Activated naive CD4-positive, alpha-beta T cell treated with anti-CD3 and anti-CD28 coated beads for 36 hours (primary cell): ENCODE measurements at places on chromosomes 4 and X. TPM values are rescaled to one million over a fixed set of nuclear protein-coding genes. Genes with fewer than 3 reads are reported as not detected.
A peak's percentile ranks its signal among the peaks of the same experiment; 100 is the strongest.

- H3K4me1 ChIP-seq: no peaks in the 10 kb centered on the region
- H3K36me3 ChIP-seq: no peaks in the 10 kb centered on the region
Observed at GRCh38 chr4:147207911-147208310, 262.2 kb upstream of the TTC29 start.

DNA sequence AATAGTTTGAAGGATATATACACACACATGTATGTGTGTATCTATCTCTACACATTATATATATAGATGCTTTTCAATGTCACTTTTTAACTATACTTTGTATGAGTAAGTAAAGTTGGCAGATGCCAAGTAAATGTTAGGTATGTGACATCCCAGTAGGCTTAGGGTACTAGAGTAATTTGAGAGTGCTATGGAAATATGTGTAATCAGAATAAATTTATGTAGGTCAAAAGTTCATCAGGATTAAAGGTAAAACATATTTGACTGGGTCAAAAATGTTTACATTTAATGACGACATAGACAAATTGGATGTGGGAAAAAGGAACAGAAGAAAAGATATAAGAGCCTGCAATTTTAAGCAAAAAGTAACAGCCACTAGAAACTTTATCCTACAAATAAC, 588.8 kb downstream of the ANKRD50 start:
- no peaks in the 10 kb centered on the region for H3K36me3 ChIP-seq
- H3K27me3 ChIP-seq: no peaks in the 10 kb centered on the region
- H3K4me3 ChIP-seq: no peak overlapping the region
- no peak for DNase-seq
- H3K27ac ChIP-seq: no peak overlapping the region

GRCh38 chr4:38663090-38663800, 754 bp upstream of the KLF3 start:
- H3K4me3 ChIP-seq: peak overlapping the region; percentile 77
- DNase-seq: peak; percentile 51
- H3K36me3 ChIP-seq: peaks cover 10% of the 10 kb centered on the region

DNA sequence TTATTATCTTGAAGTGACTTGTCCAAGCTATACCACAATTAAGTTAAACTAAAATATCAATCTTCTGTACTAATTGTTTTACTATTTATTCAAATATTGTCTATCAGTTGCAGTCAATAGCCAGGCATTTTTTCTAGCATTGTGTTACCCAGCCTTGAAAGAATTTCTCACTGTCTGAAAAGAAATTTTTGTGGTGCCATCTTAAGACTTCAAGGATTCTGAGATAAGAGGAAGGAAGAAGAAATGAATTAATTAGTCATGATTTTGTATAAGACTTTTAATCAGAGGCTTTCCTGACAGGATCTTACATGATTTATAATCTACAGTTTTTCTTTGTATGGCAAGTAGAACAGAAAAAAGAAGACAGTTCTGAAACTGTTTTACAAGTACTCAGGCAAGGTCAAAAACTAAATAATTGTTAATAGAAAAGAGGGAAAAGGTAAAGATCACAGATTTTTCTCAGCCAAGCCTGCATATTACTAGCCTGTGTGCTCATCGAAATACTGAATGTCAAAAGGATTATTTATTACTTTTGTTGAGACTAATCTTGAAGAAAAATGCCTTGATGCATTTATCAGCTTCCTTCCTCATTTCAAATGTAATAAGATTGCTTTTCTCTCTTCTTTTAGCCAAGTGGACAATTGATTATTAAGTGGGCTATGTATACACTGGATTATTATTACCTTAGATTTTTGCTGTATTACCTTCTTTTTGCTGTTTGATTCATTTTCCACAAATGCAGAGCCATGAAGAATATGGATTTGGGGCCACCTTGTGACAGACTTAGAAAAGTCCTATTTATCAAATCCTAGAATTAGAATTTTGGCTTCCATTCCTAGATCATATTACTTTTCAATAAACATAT, 53.8 kb downstream of the CXCL1 start:
- H3K4me3 ChIP-seq: no peak overlapping the region
- no peaks in the 10 kb centered on the region for H3K4me1 ChIP-seq
- peaks cover 3% of the 10 kb centered on the region for H3K27me3 ChIP-seq
- H3K36me3 ChIP-seq: no peaks in the 10 kb centered on the region
- no peak for DNase-seq

DNA sequence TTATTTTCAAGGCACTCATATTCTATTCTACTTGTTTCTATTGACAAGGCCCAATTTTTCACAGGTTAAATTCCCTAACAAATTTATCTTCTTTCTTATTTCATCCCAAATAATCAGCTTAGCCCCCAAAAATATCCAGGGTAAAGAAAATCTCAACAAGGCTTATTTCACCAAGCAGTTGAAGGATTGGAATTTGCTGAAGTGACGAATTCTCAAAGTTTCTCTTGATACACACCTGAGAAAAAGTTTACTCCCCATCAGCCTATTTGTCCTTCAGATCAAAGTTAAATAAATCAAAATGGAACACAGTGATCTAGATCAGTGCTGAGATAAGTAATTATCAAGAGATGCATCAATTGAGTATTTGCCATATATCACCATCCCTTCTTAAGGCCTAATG, 106.9 kb downstream of the ATRX start:
- H3K27ac ChIP-seq: no peak overlapping the region

- DNase-seq: no peak
Observed at GRCh38 chrX:136849395-136849794, 31.1 kb downstream of the RBMX start.

GRCh38 chr4:25110527-25111329, 49.5 kb downstream of the SEPSECS start:
- no peaks in the 10 kb centered on the region for H3K27me3 ChIP-seq
- no peaks in the 10 kb centered on the region for H3K36me3 ChIP-seq
- DNase-seq: no peak
- H3K4me1 ChIP-seq: no peaks in the 10 kb centered on the region

DNA sequence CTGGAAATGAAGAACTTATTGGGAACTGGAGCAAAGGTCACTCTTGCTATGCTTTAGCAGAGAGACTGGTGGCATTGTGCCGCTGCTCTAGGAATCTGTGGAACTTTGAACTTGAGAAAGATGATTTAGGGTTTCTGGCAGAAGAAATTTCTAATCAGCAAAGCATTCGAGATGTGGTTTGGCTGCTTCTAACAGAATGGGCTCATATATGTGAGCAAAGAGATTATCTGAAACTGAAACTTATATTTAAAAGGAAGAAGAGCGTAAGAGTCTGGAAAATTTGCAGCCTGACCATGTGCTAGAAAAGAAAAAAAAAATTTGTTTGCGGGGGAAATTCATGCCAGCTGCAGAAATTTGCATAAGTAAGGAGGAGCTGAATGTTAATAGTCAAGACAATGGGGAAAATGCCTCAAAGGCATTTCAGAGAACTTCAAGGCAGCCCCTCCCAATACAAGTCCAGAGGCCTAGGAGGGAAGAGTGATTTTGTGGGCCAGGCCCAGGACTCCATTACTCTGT, 35.9 kb upstream of the PAPSS1 start:
- no peak overlapping the region for H3K4me3 ChIP-seq
- no peak overlapping the region for H3K27ac ChIP-seq
- H3K4me1 ChIP-seq: peaks cover 6% of the 10 kb centered on the region
- H3K36me3 ChIP-seq: no peaks in the 10 kb centered on the region
- peaks cover 8% of the 10 kb centered on the region for H3K27me3 ChIP-seq

The CCNB3 gene
- 0.79 TPM for total RNA-seq

The HAND2 gene
- not detected for total RNA-seq

GRCh38 chrX:74890676-74891430, 34.4 kb downstream of the NEXMIF start:
- H3K4me1 ChIP-seq: peaks cover 11% of the 10 kb centered on the region
- no peak overlapping the region for H3K4me3 ChIP-seq
- H3K27ac ChIP-seq: no peak overlapping the region
- DNase-seq: peak; percentile 10
- no peaks in the 10 kb centered on the region for H3K36me3 ChIP-seq

DNA sequence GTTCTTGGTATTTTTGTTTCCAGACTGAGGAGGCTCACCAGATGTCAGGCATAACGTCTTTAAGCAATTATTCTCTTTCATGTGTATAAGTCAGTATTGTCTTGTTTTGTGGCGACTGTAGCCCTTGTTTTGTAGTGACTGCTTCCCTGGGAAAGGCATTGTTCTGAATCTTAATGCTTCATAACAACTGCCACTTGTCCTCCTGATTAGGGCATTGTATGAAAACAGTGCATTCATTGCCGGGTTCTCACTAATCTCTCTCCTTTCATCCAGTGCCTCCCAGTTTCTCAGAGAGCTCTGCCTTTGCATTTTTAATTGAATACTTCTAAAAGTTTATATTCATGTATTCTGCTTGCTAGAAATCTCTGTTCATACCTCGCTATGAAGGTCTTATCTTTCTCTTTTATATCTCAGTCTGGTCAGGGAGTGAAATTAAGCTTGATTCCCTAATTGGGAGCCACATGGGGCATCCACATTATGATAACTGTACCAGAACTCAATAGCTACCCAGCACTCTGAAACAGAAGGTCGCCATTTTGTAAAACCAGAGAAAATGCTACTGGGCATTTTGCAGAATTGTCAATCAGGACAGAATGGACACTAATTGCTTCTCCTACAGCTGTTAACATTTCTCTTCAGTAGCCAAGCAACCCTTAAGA, 149.8 kb downstream of the GBA3 start:
- DNase-seq: no peak
- no peaks in the 10 kb centered on the region for H3K36me3 ChIP-seq
- H3K4me1 ChIP-seq: no peaks in the 10 kb centered on the region
- H3K4me3 ChIP-seq: no peak overlapping the region
- peaks cover 2% of the 10 kb centered on the region for H3K27me3 ChIP-seq
- no peak overlapping the region for H3K27ac ChIP-seq

DNA sequence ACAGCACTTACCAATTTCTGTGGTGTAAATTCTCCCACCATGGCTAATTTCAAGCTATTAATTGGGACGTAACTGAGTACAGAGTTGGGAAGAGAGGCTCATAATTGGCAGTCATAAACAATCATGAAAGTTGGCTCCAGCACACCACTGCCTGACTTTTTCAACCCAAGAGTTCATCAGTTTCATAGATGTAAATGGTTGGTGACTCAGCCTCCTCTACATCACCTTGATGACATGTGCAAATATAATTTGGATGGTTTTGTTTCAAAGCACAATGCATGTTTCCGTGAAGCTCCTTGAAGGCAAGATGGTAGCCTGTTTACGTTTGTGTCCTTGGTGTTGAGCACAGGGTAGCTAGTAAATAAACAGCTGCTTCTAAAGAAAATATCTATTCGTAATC, 235.1 kb downstream of the LDB2 start:
- peaks cover 3% of the 10 kb centered on the region for H3K27me3 ChIP-seq
- DNase-seq: no peak
- no peaks in the 10 kb centered on the region for H3K4me1 ChIP-seq
- no peaks in the 10 kb centered on the region for H3K36me3 ChIP-seq
- no peak overlapping the region for H3K27ac ChIP-seq

DNA sequence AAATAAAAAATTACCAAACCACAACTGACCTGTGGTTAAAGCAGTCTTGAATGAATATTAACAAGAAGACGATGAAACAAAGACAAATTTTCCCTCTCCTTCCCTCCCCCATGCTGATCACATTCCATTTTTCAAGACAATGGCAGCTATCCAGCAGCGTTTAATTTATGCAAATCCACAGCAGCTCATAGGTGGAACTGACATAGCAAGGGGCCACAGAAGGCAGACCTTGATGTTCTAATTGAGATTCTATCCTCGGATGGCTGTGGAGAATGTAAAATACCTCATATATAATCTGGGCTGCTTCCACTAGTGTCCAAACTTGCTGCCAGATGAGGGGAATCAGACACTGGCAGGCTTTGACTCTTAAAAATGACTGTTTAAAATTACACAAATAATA, 211.5 kb downstream of the CHRDL1 start:
- no peak overlapping the region for H3K27ac ChIP-seq
- no peaks in the 10 kb centered on the region for H3K36me3 ChIP-seq
- no peaks in the 10 kb centered on the region for H3K27me3 ChIP-seq

DNA sequence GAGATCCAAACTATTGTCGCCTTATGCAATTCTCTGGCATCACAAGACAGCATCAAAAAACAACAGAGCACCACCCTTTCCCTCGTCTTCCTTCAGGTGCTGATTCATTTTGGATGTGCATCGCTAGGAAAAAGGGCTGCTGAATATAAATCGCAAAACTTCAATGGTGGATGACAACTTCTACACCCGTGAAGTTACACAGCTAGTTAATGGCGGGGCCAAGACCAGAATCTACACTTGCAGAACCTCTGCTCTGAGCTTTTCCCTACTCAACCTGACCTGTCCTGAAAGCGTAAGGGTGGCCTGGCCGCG, 674 bp downstream of the GNPDA2 start:
- DNase-seq: no peak
- no peaks in the 10 kb centered on the region for H3K27me3 ChIP-seq
- peak overlapping the region; percentile 93 for H3K4me3 ChIP-seq
- H3K36me3 ChIP-seq: peaks cover 3% of the 10 kb centered on the region

- peak overlapping the region; percentile 31 for H3K27ac ChIP-seq
- no peak overlapping the region for H3K4me3 ChIP-seq
- no peak for DNase-seq
Observed at GRCh38 chr4:82360298-82361177, 13.3 kb downstream of the HNRNPD start.

The CXCL1 gene
- not detected for total RNA-seq

The ATP2B3 gene
- total RNA-seq: not detected

The WAS gene
- total RNA-seq: 76.1 TPM

The BTC gene
- not detected for total RNA-seq

The PRR32 gene
- not detected for total RNA-seq

- no peaks in the 10 kb centered on the region for H3K4me1 ChIP-seq
- H3K36me3 ChIP-seq: no peaks in the 10 kb centered on the region
- peaks cover 4% of the 10 kb centered on the region for H3K27me3 ChIP-seq
- no peak for DNase-seq
- no peak overlapping the region for H3K27ac ChIP-seq
Observed at GRCh38 chr4:67292636-67293035, 252.7 kb downstream of the CENPC start.

DNA sequence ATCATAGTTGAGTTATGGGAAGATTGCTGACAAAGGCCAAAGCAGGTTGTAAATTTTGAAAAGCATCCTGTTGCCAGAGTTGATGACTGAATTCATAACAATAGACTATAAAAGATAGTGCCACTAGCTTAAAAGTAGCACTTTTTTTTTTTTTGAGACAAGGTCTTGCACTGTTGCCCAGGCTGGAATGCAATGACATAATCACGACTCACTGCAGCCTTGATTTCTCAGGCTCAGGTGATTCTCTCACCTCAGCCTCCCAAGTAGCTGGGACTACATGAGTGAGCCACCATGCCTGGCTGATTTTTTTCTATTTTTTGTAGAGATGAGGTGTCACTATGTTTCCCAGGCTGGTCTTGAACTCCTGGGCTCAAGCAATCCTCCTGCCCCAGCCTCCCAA, 122.7 kb downstream of the SPOCK3 start:
- H3K27ac ChIP-seq: no peak overlapping the region
- no peaks in the 10 kb centered on the region for H3K27me3 ChIP-seq
- no peaks in the 10 kb centered on the region for H3K36me3 ChIP-seq
- DNase-seq: no peak
- H3K4me1 ChIP-seq: no peaks in the 10 kb centered on the region

GRCh38 chr4:148649652-148650331, 207.6 kb upstream of the NR3C2 start:
- no peak for DNase-seq
- H3K27ac ChIP-seq: no peak overlapping the region
- no peaks in the 10 kb centered on the region for H3K36me3 ChIP-seq
- peaks cover 3% of the 10 kb centered on the region for H3K4me1 ChIP-seq
